Large intestine (tissue), 12 donors: ENCODE measurements at places on chromosomes 13 and 19.

DNA sequence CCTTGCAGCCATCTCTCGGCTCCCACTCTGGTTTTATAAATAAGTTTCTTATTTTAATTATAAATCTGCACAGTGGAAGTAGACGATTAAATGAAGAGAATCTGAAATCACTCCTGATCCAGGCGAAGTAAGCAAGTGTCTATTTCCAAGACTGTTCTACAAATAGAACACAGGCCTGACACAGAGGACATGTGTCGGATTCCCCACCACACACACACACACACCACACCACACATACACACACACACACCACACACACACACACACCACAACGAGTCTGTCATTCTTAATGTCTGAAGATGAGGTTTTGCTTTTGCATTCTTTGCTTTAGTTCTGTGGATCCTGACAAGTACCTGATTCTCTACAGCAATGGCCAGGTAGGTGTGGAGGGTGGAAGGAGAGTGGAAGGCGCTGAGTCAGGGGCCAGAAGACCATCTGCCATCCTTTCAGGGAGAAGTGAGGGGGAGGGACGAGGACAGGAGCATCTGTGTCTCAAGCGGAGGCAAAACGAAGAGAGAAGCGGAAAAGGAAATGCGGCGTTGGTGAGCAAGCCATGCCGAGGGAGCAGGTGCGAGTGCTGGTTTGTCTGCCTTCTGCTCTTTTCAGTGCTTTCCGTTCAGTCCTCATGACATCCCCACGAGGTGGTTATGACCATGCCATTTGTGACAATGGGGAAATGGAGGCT is 110.2 kb downstream of the TEX26 start:
- DNase-seq, result no peak

DNA sequence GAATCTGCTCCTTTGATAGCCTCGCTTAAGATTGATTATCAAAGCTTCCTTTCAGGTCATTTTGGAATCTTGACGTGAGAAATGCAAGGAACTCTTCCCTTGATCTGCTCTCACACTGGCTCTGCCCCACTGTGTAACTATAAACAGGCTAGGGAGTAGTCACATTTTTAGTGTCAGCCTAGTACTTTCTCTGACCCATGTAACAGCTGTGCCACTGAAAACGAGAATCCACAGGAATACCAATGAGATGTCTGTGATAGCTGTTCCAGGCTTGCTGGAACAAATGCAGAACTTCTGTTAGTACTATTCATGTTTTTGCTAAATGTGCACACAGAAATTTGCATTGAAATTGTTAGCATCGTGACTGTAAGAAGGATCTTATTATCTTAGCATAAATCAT is 221.3 kb downstream of the MYO16 start:
- no peak for DNase-seq

- DNase-seq, result no peak
These were observed 679.3 kb upstream of the PCDH20 start for GRCh38 chr13:62094932-62095331.

DNA sequence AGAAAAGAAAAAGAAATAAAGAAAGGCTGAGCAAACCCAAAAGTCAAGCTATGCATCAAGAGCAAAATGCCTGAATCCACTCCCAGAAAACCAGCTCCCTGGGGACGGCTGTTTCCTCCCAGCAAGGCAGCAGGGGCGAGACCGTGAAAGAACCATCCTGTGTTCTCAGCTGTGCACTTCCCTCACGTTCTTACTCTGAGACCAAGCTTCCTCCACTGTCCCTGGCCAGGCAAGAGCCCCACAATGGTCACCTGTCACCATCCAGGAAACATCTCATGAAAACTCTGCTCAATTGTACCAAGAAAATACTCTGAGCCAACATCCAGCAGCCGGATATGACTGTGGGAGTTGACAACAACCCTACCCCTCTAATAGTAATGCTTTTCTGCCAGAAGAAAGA is 22.9 kb downstream of the RAB20 start:
- no peak for DNase-seq

GRCh38 chr19:13748169-13748828 is 16.0 kb upstream of the MRI1 start:
- DNase-seq, result no peak

DNA sequence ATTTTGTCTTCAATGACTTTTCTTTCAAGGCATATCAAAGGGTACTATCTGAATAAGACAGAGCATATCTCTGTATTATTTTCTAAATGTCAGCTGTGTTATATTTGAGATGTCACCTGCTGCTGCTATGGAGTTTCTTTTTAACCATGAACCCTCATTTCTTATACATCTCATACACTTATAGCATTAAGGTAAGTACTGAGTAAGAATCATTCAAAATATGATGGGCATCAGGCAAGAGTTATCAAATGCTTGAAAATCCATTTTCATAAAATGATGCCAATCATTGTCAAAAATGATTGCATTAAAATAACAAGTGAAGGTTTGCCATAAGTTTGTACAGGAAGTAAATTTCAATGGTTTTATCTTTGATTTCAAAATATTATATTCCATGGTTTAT is 2005.0 kb upstream of the PCDH20 start:
- no peak for DNase-seq
